Head of caudate nucleus (tissue), 42 donors: ENCODE measurements at places on chromosomes 4 and X.

DNA sequence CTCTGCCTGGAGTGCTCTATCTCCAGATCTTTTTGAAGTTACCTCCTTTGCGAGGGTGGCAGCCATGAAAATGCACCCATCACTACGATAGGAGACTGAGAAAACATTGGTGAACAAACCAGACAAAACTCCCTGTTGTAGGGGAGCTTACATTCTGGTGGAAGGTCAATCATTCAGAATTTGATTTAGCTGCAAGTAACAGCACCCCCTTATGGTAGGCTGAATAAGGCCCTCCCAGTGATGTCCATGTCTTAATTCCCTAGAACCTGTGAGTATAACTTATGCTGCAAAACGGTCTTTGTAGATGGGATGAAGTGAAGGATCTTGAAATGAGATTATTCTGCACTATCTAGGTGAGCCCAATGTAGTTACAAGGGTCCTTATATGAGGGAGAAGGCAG is 5.6 kb upstream of the TEC start:
- DNase-seq: no peak

- DNase-seq: no peak
These were observed 4.4 kb downstream of the GPC3 start for GRCh38 chrX:133980832-133981588.

DNA sequence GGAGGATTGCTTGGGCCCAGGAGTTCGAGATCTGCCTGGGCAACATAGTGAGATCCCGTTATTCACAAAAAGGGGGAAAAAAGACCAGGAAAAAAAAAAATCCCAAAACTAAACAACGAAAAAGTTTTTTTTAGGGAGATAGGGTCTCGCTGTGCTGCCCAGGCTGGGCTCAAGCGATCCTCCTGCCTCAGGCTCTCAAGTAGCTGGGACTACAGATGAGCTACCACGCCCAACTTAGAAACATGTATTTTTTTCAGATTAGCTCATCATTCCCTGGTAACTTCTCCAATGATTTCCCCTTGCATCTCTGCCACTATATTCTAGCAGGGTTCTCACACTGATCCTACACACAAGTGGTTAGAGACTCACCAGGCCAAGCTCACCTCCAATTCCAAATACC is 24.4 kb upstream of the IRAK1 start:
- no peak for DNase-seq

- DNase-seq: no peak
These were observed 77.2 kb upstream of the GALNT7 start for GRCh38 chr4:173091362-173091761.

GRCh38 chr4:24260923-24261564 is 323.3 kb downstream of the DHX15 start:
- DNase-seq: no peak

DNA sequence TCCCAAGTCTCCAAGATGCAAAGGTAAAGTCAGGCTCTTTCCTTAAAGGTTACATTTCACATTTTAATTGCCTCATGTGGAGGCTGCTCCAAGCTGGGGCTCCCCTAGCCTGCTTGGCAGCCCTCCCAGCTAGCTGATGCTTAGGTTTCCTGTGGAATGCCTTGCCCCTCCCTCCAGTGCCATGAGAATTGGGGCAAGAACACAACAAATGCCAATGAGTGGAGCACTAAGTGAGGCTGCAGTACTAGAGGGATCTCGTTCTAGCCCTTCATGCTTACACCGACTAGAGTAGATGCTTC is 597.7 kb downstream of the MID1IP1 start:
- DNase-seq: no peak

DNA sequence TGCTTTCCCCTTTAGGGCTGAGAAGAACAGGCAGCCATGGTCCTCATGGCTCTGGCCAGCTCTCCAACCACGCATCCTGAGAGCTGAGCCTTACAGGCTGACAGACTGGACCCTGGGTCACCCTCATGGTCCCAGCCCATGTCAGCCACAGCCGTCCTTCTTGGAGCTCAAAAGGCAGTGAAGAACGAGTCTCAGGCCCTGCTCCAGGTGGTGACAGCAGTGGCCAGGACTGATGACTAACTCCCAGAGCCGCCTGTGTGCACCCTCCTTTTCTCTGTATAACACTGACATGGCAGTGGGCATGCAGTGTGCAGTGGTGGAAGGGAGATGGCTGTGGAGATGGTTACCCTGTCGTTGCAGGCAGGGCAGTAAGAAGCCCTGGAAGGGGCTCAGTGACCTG is 10.3 kb upstream of the DUSP9 start:
- no peak for DNase-seq

- DNase-seq: peak; percentile 20
These were observed 23.3 kb downstream of the RGS12 start for GRCh38 chr4:3316146-3316545.

DNA sequence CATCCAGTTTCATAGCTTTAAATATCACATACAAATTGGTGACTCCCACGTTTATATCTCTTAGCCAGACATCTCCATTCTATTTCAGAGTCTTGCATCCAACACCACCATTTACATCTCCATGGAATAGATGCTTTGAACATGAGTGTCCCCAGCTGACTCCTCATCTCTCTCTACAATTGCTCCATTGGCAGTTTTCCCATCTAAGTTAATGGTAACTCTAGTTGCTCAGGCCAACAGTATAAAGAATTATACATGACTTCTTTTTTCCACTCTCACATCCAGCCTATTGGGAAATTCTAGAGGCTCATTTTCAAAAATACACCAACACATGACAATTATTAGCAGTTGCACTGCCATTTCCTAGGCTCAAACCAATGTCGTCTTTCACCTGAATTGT is 388.2 kb downstream of the STIM2 start:
- DNase-seq: no peak

DNA sequence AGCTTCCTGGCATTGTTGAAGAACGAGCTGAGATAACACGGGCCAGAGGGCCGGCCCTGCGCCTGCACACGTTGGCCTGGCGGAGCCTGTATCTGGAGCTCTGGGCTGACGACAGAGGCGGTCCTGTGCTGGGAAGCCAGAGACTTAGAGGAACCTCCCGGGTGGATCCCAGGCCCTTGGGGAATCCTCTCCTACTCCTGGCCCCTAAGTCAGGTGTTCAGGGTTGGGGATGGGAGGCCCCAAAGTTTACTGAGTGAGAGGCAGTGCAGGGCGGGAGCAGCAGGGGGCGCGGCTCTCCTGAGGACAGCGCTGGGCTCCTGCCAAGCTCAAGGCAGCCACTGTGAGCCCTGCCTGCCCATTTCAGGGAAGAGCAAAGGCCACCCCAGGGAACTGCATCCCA is 2.5 kb upstream of the HTRA3 start:
- no peak for DNase-seq

- DNase-seq: no peak
These were observed 68.2 kb downstream of the ZNF827 start for GRCh38 chr4:145870155-145871020.

DNA sequence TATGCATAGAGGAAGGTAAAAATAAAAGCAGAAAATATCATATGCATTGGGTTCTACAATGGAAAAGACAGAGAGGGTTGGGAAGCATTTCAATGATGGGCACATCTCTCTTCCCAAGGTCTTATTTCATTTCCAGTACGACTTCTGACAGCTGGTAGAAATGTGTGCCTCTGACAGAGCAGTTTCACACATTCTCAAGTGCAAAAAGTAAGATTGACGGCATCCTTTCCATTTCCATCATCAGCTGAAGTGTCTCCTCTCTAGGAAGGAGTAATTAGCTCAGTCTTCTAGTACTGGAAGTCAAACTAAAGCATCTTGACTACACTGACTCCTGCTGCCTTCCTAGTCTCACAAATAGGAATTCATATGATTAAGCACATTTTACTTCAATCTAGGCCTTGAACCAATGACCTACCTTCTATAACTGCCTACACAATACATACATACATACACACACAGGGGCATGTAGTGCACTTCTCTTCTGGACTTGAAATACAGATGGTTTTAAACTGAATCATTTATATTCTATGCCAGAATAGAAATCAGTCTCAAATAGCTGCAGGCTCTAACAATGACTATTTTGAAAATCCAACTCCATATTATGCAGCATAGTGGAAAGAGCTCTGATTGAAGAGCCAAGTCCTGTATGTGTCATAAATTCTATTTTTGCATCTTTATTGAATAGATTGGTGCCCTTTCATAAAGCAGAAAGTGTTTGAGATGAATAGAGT is 473.4 kb downstream of the INPP4B start:
- no peak for DNase-seq

- DNase-seq: no peak
These were observed 412.1 kb downstream of the ADAM29 start for GRCh38 chr4:175330236-175330635.

DNA sequence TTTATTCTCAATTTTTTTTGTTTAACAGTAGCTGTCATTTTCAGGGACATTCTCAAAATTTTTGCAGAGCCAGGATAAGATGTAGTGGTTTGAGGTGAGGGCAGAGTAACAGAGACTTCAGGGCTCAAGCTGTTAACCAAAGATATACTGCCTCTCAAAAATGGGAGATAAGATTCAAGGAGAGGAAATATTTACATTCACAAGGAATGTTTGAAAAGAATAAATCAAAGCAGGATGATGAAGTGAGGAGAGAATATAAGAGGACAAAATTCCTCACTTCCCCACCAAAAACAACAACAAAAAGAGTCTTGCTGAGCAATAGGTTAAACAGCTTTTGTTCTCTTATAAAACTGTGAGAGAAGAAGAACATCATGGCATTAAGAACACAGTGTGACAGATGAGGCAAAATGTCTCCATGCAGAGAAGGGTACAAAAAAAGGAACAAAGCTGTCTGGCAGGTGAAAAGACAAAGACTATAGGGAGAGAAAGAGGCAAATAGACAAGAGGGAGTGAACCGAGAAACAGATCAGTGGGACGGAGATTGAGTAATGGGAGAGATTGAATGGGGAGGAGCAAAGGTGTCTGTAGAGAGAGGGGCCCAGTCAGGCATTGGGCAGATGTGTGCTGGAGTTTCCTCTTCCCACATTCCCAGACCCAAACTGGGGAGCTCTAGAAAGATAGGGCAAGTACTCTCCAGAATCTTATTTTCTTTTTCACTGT is 106.1 kb upstream of the TMEM150C start:
- DNase-seq: no peak

DNA sequence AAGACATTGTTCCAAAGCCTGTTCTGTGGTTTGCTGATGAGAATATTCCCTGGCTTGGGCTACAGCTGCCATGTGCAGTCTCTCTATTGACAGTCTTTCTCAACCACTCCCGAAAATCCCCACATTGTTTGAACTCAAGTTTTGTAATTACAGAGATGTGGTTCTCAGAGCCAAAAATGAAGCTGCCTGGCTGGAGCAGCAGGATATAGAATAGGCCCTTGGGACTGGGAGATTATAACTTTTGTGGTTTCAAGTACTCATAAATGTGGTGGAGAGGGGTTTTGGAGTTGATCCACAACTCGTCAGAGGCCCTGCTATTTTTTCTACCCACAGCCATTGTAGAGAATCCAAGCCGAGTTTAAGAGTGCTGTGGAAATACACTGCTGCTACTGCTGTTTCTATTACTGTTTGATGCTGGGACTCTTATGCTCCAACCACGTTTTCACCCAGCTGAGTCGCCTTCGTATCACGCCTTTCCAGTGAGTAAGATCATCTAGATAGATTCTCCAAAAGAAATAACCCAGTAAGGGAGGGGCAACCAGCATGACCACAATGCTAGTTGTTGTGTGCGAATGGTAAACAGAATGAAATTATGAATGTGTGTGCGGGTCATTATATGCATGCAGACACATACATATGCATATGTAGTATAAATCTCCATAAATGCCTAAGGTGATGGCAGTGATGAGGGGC is 57.1 kb upstream of the ATXN3L start:
- DNase-seq: no peak

DNA sequence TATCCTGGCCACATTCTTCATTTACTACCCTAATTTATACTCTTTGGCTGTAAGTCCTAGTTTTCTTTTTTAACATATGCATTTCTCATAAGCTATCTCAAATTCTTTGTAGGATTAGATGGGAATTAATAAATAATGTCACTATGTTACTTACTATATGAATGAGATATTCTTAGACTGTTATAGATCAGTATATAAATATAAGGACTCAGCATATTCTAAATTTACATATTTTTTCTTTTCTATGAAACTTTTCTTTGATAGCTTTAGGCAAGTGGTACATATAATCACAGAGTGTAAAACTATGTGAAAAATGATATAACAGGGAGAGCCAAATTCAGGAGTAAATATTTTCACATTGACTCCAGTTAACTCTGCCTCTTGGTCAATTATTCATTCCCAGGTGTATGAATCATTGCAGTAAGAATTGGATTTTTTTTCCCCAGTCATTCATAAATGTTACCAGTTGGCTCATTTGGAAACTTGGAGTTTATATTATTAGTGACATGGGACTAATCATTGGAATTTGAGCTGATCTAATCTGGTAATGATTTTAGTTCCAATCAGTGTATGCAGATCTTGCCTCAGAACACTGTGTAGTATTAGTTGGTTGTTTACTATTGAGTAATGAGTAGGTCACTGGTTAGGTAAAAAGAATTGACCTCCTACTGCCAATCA is 25.3 kb downstream of the FHIP1A start:
- no peak for DNase-seq

GRCh38 chr4:40916880-40917279 is 167.1 kb downstream of the NSUN7 start:
- DNase-seq: no peak

DNA sequence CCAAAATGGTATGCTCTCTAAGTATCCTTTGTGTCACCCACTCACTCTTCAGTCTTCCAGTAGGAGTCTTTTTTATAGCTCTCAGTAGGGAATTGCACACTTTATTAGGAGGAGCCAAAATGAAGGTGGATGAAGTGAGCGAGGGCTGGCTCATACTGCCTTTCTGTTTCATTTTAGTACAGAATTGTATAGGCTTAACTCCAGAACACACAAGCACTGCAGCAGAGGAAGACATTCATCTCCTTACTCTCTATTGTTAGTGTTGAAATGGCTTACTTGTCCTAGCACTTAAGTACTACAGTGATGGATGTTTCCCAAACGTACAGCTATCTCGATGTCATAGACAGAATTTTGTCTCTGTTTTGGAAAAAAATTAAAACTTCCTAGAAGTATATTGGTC is 327.3 kb upstream of the ATOH1 start:
- DNase-seq: no peak

DNA sequence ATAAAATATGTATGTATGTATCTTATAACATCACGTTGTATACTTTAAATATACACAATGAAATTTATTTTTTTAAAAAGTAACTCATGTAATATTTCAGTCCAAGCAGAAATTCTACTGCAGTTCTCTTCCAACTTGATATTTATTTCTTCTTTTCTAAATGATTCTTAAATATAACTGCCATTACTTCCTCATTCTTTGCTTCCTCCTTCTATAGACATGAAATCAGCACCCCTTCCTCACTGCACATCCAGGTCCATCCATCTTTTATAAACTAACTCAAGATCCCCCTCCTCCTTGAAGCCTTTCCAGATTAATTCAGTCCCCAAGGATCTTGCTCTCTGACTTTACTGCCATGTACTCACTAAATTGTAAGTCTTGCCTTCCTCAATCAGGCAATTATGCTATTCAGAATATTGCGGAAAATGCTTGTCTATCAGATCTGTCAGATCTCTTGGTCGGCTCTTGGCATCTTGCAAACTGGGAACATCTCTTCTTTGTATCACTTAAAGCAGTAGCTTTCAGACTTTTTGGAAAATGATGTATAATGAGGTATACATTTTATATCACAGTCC is 3.7 kb downstream of the GPRIN3 start:
- DNase-seq: no peak
